Natural killer cell (primary cell): ENCODE measurements at places on chromosomes 11 and 22. TPM values are rescaled to one million over a fixed set of nuclear protein-coding genes. Genes with fewer than 3 reads are reported as not detected.

Gene NUMA1
- total RNA-seq = 262 TPM

Gene DNAJB7
- not detected for total RNA-seq

Gene TMPRSS4
- not detected for total RNA-seq

Gene ZNF143
- total RNA-seq = 32.6 TPM

Gene PLEKHA7
- total RNA-seq = 2.5 TPM

Gene EHD1
- total RNA-seq = 246 TPM

Gene OR8I2
- total RNA-seq = not detected

Gene MMP8
- 0.16 TPM for total RNA-seq

Gene SLC17A6
- not detected for total RNA-seq
